ENCODE measurements at places on chromosomes 2 and 18.
A peak's percentile ranks its signal among the peaks of the same experiment; 100 is the strongest.

DNA sequence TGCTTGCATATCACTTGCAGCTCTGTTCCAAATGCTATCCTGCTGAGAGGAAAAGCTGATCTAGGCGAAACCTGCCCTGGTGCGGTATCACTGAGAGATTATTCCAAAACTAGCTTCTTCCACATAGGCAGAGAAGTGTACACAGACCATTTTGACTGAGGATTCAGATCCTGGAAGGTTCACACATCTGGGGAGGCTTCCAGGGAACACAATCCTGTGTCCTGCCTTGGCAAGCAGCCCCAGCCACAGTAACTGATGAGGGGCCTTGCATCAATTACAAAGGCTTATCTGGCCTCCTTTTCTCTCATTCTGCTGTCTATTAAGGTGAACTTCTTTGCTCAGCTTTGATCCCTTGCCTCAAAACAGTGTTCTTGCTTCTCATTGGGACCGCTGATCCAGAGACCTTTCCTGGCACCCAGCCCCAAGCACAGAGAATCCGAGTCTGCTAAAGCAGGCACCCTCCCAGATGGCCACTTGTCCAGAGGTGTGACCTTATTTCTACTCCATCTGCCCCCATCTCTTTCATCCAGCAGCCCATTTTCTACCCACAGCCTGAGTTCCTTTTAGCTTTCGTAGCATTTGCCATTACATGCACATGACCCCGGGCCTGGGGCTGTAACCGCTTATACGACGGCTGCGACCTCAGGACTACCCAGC is 52.3 kb upstream of the ZFP36L2 start:
- DNase-seq = no peak

DNA sequence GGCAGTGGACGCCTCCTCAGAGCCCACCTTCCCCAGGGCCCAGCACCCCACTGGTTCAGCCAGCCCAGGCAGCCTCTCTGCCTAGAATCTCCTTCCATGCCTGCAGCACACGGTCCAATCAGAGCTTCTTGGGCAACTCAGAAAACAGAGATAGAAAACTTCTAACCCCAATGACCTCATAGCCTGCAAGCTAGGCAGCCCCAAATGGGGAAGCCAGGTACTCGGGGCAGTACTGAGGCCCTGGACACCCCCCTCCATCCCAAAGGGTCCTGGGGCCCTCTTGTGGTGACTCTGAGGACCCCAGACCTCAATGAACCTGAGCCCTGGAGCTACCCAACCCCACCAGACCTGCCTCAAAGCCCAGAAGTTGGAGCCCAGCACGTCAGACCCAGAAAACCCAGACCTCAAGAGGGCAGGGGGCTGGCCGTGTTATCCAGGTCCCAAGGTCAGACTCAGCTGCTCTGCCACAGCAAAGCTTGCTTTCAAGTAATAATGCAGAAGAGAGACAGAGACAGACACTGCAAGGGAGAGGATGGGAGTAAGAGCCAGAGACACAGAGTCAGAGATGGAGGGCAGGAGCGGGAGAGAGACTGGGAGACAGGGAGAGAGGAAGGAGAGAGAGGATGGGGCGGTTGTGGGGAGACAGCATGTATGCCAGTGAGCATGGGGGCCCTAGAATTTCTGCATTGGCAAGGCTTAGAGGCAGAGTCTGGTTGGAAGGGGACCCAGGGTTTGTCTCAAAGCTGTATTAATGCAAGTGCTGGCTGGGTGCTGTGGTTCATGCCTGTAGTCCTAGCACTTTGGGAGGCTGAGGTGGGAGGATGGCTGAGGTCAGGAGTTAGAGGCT is 28.2 kb downstream of the SERTAD2 start:
- DNase-seq = no peak

- DNase-seq = peak; percentile 55
Observed at GRCh38 chr2:85924522-85924921, 35.7 kb upstream of the ST3GAL5 start.

GRCh38 chr18:36772241-36772723 is 56.5 kb downstream of the TPGS2 start:
- no peak for DNase-seq

DNA sequence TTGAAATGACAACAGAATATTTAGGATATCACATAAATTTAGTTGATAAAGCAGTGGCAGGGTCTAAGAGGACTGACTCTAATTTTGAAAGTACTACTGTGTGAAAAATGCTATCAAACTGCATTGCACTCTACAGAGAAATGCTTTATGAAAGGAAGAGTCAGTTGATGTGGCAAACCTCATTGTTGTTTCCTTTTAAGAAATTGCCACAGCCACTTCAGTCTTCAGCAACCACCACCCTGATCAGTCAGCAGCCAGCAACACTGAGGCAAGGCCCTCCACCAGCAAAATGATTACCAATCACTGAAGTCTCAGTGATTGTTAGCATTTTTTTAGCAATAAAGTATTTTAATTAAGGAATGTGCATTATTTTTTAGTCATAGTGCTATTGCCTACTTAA is 488.7 kb upstream of the SLC39A10 start:
- no peak for DNase-seq

DNA sequence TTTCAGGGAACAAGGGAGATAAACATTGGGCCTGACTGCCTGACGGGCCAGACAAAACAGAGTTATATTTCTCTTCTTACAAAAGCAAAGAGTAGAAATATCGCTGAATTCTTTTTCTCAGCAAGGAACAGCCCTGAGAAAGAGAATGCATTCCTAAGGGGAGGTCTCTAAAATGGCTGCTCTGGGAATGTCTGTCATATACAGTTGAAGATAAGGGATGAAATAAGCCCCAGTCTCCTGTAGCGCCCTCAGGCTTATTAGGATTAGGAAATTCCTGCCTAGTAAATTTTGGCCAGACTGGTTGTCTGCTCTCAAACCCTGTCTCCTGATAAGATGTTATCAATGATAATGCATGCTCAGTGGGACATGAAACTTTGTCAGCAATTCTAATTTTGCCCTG is 134.9 kb upstream of the CNTNAP5 start:
- no peak for DNase-seq

- no peak for DNase-seq
Observed at GRCh38 chr2:120564213-120565094, 171.2 kb upstream of the GLI2 start.

- DNase-seq = no peak
Observed at GRCh38 chr2:74548285-74548899, 5.3 kb downstream of the LOXL3 start.

DNA sequence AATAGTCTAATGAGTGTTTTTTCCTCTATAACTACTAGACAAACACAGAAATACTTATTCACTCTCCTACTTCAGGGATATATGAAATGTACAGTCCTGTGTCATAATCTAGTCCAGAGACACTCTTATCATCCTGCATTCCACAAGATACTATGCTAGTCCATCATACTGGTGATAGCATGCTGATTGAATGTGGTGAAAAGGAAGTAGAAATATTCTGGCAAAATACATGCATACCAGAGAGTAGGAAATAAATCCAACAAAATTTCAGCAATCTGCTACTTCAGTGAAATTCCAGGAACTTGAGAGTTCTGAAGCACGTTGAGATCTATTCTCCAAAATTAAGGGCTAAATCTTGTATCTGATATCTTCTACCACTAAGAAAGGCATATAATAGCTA is 353.9 kb downstream of the PID1 start:
- DNase-seq = peak; percentile 95

- DNase-seq = no peak
Observed at GRCh38 chr2:166609183-166609959, 115.3 kb upstream of the SCN7A start.

DNA sequence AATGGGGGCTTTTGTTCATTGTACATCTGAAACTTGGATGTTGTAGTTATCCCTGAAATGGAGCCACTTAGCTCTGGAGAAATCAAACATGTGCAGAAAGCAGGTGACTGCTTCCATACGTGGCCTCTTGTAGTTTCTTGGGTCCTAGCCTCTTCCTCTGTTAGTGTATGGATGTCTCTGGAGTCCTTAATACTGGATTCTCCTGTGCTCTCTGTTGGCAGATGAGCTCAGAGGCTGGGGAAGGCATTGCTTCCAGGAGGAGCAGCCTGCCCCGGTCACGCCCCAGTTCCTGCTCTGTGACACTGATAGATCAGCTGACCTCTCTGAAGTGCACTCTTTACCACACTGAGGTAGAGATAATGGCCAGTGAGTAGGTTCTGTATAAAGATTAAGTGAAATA is 176.2 kb downstream of the LDLRAD4 start:
- no peak for DNase-seq

- peak; percentile 92 for DNase-seq
Observed at GRCh38 chr18:394987-395362, 105.5 kb downstream of the COLEC12 start.

DNA sequence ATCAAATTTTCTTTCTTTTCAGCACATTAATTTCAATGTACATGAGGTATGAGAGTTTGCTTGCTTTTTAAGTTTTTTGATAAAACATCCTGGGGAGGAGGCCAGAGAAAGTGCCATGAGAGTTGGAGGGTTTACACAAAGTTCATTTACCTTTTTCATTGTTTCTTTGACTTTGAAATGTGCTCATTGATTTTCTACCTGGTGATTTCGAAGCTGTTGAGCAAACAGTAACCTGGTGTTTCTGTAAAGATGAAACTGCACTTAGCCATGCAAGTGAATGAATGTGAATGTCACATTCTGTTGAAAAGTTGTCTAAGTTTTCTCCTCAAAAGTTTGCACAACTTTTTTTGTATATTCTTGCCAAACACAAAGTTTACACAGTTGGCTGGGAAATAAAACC is 797.0 kb downstream of the METTL4 start:
- no peak for DNase-seq

DNA sequence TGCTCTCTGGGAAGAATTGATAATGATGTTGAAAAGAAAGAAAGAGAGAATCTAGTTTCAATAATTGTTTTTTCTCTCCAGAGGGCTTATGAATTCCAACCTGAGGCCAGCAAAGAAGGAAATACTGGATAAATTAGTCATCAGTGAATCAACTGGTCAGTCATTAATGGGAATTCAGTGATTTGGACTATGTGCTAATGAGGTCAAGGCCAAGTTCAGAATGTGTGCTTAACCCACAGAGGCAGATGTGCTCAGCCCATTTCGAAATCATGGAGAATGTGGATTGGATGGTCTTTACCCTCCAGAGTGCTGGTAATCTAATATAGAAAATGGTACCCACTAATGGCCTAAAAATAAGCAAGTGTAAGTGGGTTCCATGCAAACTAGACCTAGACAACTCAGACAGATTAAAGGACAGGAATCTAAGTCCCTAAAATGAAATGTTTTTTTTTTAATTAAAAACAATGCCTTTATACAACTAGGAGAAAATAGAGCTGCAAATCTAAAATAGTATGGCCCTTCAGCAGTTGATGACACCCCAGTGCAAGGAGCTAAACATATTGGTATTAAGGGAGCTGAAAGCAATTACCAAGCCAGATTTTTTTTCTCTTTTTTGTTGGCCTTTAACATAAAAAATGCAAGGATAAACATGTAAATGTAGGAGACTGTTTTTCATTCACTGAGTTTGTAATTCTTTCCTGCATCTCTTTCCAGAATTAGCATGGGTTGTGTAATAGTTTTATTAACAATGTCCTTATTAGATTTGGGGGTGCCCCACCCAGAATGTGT is 296.9 kb downstream of the SATB2 start:
- peak; percentile 5 for DNase-seq

- DNase-seq = peak; percentile 91
Observed at GRCh38 chr2:145692971-145693478, 1173.1 kb upstream of the ZEB2 start.

DNA sequence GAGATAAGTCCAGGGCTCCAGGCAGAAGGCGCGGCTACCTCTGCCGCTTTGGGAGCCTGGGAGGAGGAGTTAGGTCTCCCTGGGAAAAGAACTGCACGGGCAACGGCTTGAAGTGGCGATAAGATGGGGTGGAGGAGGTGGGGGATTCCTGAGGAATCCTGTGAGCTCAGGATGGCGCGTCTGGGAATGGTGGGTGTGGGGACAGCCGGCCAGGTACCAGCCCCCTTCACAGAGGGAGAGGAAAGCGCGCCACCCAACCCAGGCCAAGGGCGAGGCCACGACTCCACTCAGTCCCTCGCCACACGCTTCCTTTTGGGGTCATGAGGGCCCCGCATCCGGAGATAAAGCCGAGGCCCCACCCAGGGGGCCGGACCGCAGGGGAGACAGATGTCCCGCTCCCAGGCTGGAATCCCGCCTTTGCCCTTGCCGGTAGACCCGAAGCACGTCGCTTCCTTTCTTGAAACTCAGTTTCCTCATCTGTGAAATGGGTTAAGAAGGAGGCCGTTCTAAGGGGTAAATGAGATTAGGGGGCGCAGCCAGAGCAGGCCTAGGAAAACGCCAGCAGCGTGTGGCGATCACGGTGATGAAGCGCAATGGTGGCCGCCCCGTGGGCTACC is 1.7 kb upstream of the CTDSP1 start:
- DNase-seq = peak; percentile 81

GRCh38 chr2:32611366-32611765 is 16.5 kb upstream of the TTC27 start:
- DNase-seq = no peak

- no peak for DNase-seq
Observed at GRCh38 chr2:71833855-71834560, 313.7 kb downstream of the CYP26B1 start.

DNA sequence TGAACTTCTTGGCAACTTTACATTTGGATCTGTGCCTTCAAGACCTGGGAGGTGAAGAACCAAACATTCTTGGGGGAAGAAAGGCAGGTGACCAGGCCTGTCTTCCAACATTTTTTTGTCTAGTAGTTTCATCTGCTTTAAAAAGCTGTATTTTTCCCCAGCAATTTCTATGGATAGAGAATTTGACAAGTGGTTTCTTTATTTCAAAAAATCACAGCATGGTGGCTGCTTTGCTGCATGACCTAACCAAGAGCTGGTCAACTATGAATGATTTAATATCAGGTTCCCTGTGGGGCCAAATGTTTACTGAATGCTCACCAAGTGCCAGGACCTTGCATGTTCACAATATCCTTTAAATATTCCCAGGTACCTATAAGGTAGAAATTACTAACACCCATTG is 19.1 kb downstream of the LRP2 start:
- no peak for DNase-seq

DNA sequence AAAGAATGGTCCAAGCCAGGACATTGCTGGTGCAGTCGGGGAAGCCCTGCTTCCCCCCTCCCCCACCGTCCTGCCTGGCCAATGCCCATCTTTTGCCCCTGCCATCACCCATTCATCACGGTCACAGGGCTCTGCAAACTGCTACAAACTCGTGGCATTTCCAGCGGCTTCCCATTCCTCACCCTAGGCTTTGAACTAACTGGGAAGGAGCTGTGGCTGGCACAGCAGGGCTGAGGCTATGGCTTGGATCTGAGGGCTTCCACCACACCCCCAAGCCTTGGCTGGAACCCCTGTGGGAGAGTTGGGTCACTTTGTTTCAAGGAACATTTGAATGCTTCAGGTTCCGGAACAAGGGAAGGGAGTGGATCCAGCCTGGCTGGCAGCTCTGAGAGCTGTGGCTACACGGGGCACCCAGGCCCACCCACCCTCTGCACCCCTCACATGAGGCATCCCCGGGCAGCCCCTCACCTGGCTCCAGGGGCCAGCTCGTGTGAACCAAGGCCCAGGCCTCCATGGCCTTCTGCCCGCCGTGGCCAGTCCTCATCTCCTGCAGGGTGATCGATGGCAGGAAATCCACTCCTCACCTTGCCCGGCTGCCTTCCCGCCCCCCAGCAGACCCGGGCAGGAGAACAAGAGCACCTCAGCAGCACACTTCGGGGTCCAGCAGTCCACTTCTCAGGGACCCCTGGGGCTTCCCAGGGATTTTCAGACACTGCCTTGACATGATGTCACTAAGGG is 58.8 kb upstream of the OTOS start:
- no peak for DNase-seq

GRCh38 chr2:179172894-179173293 is 91.7 kb downstream of the SESTD1 start:
- DNase-seq = no peak

- no peak for DNase-seq
Observed at GRCh38 chr2:172713365-172713875, 22.2 kb upstream of the RAPGEF4 start.
